ENCODE measurements at places on chromosomes 13 and 19.

DNA sequence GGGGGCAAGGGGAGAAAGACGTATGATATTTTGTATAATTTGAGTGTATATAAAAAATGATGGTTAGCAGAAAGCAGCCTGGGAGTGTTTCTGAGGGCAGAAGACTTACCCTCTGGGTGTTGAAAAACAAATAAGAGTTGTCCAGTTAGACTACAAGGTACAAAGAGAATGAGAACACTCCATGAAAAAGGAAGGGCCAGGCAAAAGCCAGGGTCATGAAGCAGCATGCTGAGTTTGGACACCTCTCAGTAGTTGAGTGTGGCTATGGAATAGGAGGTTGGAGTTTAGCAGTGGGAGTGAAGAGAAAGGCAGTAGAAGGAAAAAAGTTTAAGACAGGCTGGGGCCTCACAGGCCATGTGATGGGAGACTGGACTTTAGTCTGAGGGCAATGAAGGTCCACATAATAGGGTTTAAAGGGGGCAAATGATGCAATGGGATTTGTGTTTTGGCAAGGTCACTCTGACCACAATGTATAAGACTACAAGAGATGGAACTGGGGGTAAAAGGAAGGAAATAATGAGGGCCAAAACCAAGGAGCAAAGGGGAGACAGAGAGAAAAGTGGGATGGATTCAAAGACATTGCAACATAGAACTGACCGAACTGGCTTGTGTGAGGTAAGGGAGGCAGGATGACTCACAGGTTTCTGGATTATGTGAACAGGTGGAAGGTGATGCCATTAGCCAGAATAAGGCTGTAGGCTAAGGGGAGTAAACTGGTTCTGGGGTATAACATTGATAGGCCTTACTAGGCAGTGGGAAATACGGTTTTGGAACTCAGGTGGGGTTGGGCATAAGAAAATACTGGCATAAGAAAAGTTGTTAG, 76.6 kb downstream of the SERP2 start:
- no peak for DNase-seq

GRCh38 chr19:1136621-1137317, 33.0 kb downstream of the GPX4 start:
- DNase-seq = no peak

DNA sequence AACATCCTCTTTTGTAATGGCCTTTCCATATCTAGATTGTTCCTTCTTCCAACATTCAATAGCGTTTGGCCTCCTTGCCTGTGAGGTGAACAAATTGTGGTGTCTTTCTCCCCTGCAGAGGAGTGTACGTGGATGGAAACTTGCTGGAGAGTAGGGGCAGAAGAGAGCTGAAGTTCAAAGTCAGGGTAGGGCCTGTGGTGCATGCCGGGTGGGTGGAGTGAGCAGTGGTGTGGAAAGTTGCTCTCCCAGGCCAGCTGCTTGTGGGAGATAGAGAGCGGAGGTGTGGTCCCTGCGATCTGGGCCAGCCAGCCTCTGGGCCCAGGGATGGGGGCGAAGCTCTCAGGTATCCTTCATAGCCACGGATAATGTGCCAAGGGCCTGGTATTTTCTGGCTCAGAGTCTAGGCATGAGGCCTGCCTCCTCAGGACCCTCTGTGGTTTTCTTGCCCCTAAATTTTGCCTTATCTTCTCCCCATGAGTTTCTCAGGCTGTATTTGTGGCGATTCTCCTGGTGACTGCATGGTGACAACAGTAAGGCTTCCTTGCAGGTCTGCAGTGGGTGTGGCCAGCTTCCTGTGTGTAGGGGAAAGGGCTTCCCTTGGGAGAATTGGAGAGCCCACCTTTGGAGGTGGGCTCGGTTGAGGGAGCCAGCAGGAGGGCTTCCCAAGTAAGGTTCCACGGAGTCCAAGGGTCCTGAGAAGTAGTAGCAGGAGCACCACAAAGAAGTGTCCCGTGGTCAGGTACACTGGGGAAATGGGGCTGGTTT, 6.7 kb downstream of the RGCC start:
- no peak for DNase-seq

DNA sequence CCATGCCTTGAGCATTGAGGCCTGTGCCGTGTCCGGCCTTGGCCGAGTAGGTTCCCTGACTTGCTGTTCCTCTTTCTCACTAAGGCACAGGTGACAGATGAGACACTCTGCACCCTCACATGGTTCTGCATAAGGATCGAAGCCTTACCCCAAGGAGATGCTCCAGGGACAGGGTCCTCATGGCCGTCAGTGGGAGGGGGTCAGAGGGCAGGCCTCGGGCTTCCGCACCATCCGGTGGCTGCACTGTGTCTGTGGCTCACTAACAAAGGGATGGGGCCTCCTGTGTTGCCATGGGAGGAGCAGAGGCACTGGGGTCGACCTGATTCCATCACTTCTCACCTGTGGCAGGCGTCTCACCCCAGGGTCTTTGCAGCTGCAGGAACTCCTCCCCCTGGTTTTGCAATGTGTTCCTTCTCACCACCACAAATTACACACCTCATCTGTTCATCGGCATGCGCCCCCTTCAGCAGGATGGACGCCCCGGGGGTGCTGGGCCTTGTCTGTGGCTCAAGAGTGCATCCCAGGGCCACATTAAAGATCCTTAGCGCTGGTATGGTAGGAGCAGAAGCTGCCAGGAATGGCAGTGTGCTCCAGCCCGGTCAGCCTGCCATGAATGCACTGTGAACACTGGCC, 113.3 kb upstream of the SOX1 start:
- no peak for DNase-seq

- DNase-seq = no peak
Observed at GRCh38 chr19:31351855-31352195, 2.6 kb upstream of the TSHZ3 start.

DNA sequence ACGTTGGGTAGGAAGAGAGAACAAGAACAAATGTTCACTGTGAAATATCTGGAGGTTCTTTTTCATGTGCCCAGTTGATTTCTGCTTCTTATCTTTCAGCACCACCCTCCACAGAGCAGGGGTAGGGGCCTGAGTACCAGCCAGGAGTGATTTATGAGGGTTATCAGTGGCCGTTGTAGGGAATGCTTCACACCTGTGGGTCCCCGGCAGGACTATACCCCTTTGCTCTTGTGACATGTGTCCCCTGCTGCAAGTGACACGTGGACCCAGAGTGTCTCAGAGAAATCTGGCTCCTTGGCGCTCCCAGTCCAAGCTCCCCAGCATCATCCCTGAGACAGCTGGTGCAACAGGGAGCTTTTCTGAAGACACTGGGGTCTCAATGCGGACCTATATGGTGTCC, 29.7 kb downstream of the SIAH3 start:
- no peak for DNase-seq

- peak; percentile 26 for DNase-seq
Observed at GRCh38 chr13:114068656-114069318, 63.6 kb downstream of the RASA3 start.

GRCh38 chr19:47021536-47022139, 2.0 kb downstream of the NPAS1 start:
- DNase-seq = no peak

- DNase-seq = no peak
Observed at GRCh38 chr13:22877421-22877820, 303.4 kb upstream of the SGCG start.

Data from HS-5 (cell line).